ENCODE measurements at places on chromosomes 1 and 21. TPM values are rescaled to one million over a fixed set of nuclear protein-coding genes. Genes with fewer than 3 reads are reported as not detected.

DNA sequence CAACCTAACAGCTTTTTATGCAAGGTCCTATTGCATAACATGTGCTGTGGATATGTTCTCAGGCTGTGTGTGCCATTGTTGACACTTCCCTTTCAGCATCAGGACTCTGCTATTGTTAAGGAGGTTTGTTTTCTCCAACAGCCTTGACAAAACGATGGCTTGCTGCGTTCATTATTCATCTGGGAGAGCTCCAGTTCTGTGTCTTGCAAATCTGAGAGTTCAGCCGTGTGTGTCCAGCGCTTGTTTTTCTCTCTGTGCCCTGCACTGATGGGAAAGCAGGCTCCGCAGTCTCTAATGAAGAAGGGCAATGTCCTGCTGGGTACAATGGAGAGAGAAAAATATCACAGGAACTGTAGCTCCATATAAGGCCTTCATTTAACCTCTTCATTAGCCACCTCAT lies 63.7 kb downstream of the CLDN17 start:
- no peak for DNase-seq

Gene MMP23B
- total RNA-seq = 78.5 TPM

GRCh38 chr1:42037161-42037560 lies 116.0 kb upstream of the GUCA2B start:
- DNase-seq = no peak

Gene SLC25A33
- 4.5 TPM for total RNA-seq

DNA sequence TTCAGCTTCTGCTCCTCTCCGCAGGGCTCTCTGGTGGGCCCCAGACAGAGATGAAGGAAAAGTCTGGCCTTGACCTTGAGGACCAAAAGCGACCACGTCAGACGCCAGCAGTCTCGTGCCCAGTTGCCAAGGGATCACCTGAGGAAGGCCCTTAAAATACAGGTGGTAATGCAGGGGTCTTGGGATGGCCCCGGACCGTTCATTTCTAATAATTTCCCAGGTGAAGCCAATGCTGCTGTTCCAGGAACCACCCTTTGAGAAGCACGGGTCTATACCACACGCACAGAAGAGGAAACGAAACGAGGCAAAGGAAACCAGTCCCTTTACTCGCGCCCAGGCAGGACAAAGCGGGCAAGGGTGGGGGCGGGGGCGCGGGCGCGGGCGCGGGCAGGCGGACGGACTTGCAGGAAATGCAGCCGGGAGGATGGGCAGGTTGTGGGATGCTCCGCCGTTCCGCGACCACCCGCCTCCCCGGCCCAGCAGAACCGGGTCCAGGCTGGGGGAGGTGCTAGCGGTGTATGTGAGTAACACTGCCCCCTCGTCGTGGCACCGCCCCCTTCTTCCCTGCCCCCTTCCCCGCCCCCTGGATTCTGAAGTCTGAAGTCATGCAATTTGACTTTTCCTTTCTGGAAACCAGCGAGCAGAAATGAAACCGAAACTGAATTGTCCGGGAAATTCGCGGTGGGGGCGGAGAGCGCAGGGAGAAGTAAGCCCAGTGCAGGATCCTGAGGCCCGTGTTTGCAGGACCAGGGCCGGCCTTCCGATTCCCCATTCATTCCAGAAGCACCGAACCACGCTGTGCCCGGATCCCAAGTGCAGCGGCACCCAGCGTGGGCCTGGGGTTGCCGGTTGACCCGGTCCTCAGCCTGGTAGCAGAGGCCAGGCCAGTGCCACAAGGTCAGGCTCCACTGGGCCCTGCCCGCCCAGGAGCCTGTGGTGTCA lies 5.8 kb upstream of the MX1 start:
- DNase-seq = peak; percentile 95

Gene SARS1
- 131 TPM for total RNA-seq

GRCh38 chr1:233097959-233098580 lies 147.7 kb downstream of the NTPCR start:
- DNase-seq = no peak

- no peak for DNase-seq
Observed at GRCh38 chr1:151898519-151898991, 10.8 kb downstream of the THEM4 start.

GRCh38 chr1:110829955-110830553 lies 42.9 kb upstream of the CD53 start:
- DNase-seq = no peak
